ENCODE measurements at places on chromosomes 4 and X. TPM values are rescaled to one million over a fixed set of nuclear protein-coding genes. Genes with fewer than 3 reads are reported as not detected.

The PCDH18 gene
- total RNA-seq = 30.6 TPM

DNA sequence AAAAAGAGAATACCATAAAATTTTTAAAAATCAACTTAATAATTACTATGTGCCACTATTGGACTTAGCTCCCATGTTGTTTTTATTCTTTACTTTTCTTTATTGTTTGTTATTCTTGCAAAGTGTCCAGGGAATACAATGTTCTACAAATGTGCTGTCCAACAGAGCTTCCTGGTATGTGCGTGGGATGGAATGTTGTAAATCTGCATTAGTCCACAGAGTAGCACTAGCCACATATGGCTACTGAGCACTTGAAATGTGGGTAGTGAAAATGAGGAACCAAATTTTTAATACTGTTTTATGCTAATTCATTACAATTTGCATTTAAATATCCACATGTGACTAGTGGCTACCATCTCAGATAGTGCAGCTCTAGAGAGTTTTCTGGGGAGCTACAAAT, 14.3 kb upstream of the CORIN start:
- no peak for DNase-seq

- no peak for DNase-seq
Observed at GRCh38 chr4:161604516-161605300, 559.1 kb downstream of the FSTL5 start.

The TIMP1 gene
- total RNA-seq = 2.9 TPM
